Activated naive CD4-positive, alpha-beta T cell treated with anti-CD3 and anti-CD28 coated beads, Interleukin-2, amount 10 ng/mL, durations not matched to agents 7 days and 5 days (primary cell): ENCODE measurements at places on chromosomes 1 and 21.

DNA sequence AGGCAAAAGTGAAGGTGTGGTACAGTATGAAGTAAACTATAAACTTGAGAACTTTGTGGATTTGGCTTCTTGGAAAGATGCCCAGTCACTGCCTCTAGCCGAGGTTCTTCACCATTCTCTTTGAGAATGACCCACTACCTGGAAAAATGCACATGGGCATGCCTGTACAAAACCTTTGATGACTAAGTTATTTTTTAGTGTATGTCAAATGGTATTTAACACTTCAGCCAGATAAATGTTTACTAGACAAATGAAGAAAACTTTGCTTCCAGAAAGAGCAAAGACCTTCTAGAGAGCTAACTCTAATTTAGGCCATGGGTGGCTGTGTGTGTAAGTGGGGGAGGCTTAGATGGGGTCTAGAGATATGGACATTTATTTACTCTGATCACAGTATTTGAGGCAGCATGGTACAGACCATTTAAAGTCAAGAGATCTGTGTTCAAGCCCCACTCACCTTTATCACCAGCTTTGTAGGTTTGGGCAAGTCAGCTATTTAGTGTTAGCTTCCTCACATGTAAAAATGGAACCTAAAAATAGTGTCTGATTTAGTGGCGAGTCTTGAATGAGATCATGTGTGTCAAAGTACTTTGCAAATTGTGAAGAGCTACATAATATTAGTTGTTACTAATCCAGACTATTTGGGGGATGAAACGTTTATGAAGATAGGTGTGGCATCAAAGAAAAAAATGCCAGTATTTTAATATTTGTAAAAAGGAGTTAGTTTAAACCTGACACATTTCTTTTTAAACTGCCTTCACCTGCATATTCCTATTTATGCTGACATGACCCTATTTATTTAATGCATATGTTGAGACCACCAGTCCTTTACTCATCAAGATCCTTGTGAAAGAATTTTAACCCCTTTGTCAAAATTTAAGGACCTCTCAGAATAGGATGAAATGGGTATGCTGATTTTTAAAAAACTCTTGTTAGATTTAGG lies 20.2 kb downstream of the NFYC start:
- DNase-seq: no peak

DNA sequence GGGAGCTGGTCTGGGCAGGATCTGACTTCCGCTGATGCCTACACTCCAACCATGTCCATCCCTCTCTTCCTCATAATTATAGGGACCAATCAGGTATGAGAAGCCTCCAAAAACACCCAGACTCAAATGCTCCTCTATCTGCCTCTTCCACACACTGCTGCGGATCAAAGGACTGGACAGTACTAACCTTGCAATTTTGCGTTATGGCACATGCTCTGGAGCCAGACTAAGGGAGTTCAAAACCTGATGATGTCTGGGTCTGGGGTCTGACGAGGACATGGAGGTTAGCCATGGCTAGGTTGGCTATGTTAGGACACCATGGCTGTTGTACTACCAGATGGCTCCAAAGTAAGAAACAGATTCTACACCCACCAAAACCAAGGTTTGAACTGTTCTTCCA lies 10.3 kb downstream of the GPN2 start:
- no peak for DNase-seq

GRCh38 chr1:40130892-40131291 lies 30.3 kb upstream of the RLF start:
- DNase-seq: no peak

DNA sequence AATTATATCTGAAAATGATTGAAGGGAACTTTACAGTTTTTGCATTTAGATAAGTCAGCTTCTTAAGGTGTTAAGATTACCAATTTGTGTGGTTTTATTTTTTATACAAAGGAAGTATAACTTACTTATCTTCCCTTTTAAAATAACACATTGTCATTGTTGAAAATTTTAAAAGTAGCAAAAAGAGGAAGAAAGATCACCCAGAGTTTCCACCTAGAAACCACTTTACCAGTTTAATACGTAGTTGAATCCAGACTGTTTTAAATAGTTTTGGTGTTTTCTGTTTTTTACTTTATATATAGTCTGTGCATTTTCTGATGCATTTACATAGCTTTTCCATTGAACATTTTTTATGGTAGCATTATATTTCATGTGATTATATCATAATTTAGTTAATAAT lies 6.1 kb downstream of the CCDC18 start:
- no peak for DNase-seq

DNA sequence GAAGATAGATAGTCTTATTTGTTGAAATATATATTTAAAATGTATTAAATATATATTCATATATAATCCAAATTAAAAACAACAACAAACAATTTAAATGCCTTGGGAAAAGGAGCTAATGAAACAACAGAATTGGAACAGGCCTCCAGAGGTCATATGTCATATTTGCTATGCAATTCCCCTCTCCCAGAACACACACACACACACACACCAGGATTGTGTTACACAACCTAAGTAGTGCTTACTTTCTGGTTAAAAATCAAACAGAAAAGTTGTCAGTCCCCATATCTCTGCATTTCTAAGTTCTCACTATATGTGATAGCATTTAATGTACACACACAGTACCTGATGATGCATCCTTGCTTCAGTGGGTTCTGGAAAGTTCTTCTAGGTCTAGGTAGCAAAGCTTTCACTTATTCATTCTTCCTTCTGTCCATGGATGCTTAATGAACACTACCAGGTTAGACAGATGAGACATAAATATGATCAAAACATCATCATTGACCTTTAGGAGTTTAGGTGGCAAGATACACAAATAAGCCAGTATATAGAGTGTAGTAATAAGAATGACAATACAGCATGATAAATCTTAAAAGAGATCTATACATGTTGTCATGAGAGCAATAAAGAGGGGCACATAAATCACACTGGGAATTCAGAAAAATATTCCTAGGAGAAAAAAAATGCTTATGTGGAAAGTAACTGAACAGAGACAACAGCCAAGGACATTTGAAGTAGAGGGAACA lies 662.8 kb downstream of the PTPRC start:
- no peak for DNase-seq

- peak; percentile 71 for DNase-seq
These were observed 46.6 kb downstream of the PACC1 start for GRCh38 chr1:212368073-212368484.
